ENCODE measurements at places on chromosomes 7 and 10. TPM values are rescaled to one million over a fixed set of nuclear protein-coding genes. Genes with fewer than 3 reads are reported as not detected.

Gene VSTM2A
- total RNA-seq = 0.14 TPM

Gene CPA1
- total RNA-seq = 23,098 TPM

Gene ELOVL3
- total RNA-seq = not detected

Gene GPER1
- 1.4 TPM for total RNA-seq

Gene TMEM236
- 0.95 TPM for total RNA-seq

Gene OLAH
- not detected for total RNA-seq

Gene LIPF
- not detected for total RNA-seq

Gene PLPP4
- not detected for total RNA-seq

Gene APBB1IP
- 0.93 TPM for total RNA-seq

Gene SPDYE18
- 0.87 TPM for total RNA-seq

Gene SOSTDC1
- total RNA-seq = 0.25 TPM

Gene CAMK1D
- 25.4 TPM for total RNA-seq

Gene TUBAL3
- total RNA-seq = not detected

Gene JAKMIP3
- 0.37 TPM for total RNA-seq

Gene STOX1
- 1.0 TPM for total RNA-seq

Gene TRPV6
- total RNA-seq = 62.0 TPM

Gene KAZALD1
- total RNA-seq = 0.51 TPM

Gene CALML5
- total RNA-seq = not detected

Gene AKR1D1
- total RNA-seq = not detected

Gene ENKUR
- total RNA-seq = not detected

Gene PAX4
- total RNA-seq = not detected

Gene LMOD2
- not detected for total RNA-seq

All from pancreas (tissue), 10 donors.